ENCODE measurements at places on chromosomes 3 and 15. TPM values are rescaled to one million over a fixed set of nuclear protein-coding genes. Genes with fewer than 3 reads are reported as not detected.

GRCh38 chr3:181920409-181920808 is 208.7 kb downstream of the SOX2 start:
- no peak for DNase-seq

The RTP3 gene
- total RNA-seq, result not detected

The FRMD4B gene
- 10.2 TPM for total RNA-seq

- no peak for DNase-seq
Observed at GRCh38 chr3:160069986-160070385, 81.4 kb downstream of the IL12A start.

The RARRES1 gene
- total RNA-seq, result 20.5 TPM

The SLC7A14 gene
- not detected for total RNA-seq

The ADAMTS9 gene
- total RNA-seq, result 4.5 TPM

- no peak for DNase-seq
Observed at GRCh38 chr3:118984699-118985098, 49.9 kb downstream of the IGSF11 start.

GRCh38 chr3:152973575-152973974 is 138.6 kb downstream of the P2RY1 start:
- no peak for DNase-seq

All from PC-9 (cell line).